ENCODE measurements at places on chromosomes 16 and 17. TPM values are rescaled to one million over a fixed set of nuclear protein-coding genes. Genes with fewer than 3 reads are reported as not detected.

Gene KRT32
- not detected for total RNA-seq

- no peak for DNase-seq
These were observed 36.2 kb upstream of the RCVRN start for GRCh38 chr17:9941305-9941704.

DNA sequence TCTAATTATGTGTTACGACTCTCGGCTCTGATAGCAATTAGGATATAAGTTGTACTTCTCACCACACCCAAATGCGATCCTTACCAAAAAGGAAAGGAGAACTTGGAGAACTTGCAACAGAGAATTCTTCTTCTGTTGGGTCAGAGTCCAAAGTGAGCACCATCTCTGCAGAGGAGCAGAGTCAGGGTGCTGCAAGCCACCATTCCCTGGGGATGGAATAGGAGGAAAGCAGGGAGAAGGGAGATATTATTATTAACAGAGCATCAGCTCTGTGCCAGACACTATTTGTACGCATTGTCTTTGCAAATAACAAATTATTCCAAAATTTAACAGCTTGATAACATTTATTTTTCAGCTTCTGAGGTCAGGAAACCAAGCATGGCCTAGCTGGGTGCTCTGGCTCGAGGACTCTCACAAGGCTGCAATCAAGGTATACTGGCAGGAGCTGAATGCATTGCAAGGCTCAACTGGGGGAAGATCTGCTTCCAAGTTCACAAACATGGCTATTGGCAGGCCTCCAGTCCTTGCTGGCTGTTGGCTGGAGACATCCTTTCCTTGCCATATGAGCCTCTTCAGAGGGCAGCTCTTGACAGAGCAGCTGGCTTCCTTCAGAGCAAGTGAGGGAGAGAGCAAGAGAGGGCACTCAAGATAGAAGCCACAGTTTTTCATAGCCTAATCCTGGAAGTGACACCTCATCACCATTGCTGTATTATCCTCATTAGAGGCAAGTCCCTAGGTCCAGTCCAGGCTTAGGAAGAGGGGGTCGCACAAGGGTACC, 296.2 kb upstream of the CDH5 start:
- DNase-seq, result no peak

DNA sequence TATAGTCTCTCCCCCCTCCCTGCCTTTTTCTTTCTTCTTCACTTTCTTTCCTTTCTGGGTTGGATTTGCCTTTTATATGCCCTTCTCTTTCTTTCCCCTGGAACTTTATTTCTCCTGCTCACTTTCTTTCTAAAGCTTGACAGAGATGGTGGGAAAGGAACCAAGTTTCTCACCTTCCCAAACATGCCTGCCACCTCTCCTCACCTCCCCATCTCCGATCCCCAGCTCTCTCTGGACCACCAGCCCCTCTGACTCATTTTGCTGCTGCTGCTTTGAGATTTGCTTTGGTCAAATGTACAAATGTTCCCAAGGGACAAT, 6.7 kb upstream of the LHX1 start:
- DNase-seq, result no peak

- DNase-seq, result peak; percentile 65
These were observed 1.7 kb downstream of the SPHK1 start for GRCh38 chr17:76385892-76386786.

DNA sequence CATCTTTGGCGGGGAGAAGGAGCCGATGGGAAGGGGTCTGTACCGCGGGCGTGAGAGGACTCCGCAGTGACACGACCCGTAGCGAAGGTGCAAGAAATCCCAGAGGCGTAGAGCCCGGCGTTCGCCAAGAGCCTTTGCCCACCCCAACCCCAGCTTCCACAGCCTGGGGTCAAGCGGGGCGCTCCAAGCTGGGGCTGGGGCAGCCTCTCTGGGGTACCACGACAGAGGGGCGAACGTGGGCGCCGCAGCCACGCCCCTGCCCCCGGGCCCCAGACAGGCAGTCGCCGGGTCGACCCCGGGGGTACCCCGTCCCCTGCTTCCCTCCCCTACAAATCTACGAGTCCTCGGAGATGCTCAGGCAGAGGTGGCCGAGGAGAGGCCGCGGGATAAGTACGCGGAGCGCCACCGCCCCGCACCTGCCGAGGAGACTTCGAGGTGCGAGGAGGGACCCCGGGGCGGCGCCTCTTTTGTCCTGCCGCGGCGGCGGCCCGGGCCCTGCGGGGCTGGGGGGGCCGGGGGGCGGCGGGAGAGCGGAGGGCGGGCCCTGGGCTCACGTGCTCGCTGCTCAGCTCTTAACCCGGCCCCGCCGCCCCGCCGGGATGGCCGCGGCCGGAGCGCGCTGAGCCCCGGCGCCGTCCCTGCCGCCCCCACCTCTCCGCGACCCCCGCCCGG, at the start of gene ADAM11:
Gene ADAM11, plus strand, starts transcription at position 575 of the 672 bp plus-strand sequence. CDS start 212 bp downstream, outside the sequence.
- no peak for DNase-seq

DNA sequence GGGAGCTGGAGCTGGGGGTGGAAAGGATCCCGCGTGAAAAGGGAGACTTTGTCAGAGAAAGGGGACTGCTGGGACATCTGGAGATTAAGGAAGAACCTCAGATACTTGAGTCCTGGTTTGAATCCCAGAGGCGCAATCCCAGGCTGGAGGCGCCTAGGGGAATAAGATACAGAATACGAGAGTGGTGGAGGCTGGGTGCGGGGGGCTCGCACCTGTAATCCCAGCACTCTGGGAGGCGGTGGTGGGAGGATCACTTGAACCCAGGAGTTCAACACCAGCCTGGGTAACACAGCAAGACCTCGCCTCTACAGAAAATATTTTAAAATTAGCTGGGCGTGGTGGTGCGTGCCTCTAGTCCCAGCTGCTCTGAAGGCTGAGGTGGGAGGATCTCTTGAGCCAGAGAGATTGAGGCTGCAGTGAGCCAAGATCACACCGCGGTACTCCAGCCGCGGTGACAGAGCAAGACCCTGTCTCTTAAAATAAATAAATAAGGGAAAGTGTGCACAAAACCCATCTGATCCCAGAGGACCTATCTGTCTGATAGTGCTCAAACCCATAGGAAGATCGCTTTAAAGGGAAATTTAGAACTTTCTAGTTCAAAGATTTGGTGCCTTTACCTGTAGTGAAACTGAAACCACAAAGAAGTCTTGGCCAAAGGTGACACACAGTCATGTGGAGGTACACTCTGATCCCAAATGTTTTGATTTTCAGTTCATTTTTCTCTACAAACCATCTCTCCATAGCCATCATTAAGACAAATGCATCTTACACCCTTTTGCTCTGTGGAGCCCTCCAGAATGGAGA, 617 bp upstream of the SCRN2 start:
- no peak for DNase-seq

GRCh38 chr17:55238931-55239297, 25.8 kb upstream of the HLF start:
- DNase-seq, result peak; percentile 7

DNA sequence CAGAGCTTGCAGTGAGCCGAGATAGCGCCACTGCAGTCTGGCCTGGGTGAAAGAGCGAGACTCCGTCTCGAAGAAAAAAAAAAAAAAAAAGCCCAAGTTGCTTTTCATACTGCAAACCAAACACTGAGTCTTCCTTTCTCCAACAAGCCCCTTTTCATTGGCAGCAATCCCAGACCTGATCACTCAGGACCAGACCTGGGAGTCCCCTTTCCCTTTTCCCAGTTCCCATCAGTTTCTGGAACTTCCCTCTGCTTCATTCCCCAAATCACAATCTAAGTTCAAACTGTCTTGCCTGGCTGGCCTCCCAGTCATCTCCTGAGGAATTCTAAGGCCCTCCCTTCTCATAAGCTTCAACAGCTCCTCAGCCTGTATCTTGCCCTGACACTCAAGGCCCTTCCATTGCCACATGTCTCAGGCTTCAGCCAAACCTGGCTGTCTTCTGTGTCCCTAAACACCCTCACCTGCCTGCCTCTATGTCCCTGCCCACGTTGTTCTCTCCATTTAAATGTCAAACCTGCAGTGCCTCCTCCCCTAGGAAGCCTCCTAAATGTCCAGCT, 11.8 kb upstream of the PHF12 start:
- no peak for DNase-seq

- DNase-seq, result no peak
These were observed 21.3 kb upstream of the SALL1 start for GRCh38 chr16:51172368-51172767.

DNA sequence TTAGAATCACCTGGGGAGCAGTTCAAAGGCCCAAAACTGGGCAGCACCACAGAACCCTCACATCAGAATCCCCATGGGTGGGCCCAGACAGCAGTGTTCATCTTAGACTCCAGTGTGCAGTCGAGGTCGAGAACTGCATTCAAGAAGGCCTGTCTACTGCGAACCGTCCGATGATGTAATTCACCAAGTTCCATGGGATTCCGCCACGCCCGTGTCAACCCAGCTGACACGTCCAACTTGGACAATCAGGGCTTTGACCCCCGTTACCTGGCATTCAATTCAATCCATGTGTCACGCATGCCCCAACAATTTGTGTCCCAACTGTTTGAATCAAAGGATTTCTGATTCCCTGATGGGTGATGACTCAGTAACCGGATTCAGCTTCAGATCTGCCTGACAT, 9.2 kb downstream of the HSBP1 start:
- DNase-seq, result no peak

DNA sequence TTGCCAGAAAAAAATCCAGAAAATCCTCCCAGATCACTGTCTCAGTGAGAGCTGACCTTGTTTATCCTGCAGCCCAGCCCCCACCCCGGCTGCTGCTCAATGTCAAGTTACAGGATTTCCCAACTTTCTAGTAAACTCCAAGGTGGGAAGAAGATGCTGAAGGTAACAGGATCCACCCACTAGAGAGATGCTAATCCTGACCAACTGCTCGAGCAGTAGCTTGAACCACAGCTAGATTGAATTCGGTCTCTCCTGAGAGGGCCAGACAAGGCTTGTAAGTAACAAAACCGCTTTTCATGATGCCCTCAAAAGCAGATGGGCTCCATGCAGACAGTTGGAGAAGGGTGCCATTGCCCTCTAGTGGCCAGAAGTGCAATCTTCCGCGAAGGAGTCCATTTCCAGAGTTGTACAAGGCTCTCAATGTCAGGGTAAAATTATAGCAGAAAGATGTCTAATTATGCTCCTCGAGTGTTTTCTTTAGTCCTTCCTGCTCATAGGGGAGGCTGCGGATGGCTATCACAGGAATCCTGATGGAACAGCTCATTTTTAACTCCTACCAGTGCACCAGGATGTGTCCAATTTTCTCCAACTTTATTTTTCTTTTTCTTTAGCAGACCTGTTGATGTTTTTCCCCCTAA, 3.9 kb downstream of the CDH11 start:
- DNase-seq, result no peak

DNA sequence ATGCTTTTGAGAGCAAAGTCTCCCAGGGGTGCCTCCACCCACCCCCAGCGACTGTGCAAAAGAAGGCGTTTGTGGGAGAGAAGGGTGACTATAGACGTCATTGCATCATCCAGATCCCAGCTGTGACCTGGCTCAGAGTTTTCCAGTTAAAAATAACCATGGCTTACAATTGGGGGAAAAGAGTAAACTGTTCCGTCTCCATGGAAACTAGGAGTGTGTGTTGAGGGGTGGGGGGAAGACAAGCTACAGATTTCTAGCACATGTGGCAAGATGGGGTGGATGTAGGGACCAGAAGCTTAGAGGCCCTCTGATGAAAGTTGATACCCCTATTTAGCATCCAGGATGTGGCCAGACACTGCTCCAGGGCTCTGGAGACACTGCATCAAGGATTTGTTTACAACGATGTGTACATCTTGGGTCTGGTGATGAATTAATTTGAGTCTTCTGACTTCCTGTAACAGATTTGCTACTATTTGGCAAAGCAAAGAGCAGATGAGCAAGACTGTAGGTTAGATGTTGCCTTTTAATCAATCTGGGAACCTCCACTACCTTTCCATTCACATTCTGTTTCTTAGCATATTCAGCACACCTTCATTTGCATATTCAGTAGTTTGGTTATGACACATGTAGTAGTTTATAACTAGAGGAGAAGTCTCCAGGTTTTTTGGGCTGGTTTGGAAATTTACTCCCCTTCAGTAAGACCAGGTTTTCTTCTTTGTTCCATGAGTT, 6.2 kb upstream of the DUSP14 start:
- DNase-seq, result no peak

DNA sequence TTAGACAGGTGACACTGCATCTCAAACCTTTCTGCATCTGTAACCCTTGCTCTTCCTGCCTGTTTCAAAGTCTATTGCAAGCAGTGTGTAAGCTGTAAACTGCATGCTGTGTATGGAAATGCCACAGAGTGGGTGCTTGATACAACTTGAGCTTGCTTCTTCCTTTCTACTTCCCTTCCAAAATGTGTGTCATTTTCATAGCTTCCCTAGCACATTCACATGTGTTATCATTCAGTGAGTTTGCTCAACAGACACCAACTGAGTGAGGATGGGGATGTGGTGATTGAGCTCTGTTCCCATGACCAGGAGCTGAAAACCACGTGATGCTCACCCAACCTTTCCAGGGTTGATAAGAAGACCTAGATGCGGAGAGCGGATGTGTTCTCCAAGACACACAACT, 111.1 kb downstream of the VAT1L start:
- no peak for DNase-seq
